ENCODE measurements at places on chromosomes 1 and 21. TPM values are rescaled to one million over a fixed set of nuclear protein-coding genes. Genes with fewer than 3 reads are reported as not detected.

Gene F5
- 5.7 TPM for polyA plus RNA-seq

DNA sequence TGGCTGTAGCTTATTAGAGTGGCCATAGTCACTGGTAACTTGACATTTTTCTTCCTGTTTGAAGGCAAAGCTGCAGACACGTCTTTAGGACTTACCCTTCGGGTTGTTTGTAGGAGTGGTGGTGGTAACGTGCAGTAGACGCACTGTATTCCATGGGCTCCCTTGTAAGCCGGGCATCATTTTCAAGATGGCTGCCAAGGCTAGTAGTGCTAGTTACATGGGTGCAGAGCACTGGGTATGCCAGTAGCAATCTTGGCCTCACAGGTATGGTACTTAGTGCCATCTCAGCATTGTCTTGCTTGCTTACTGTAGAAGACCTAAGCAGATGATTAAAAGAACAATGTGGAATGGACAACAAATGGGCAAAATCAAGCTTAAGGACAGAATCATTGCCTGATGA lies 1.9 kb downstream of the YBX1 start:
- DNase-seq: no peak

- no peak for DNase-seq
Measured at GRCh38 chr1:225440380-225441221, 12.8 kb upstream of the LBR start.

- DNase-seq: peak; percentile 8
Measured at GRCh38 chr1:157363660-157364140, 188.6 kb downstream of the FCRL5 start.

DNA sequence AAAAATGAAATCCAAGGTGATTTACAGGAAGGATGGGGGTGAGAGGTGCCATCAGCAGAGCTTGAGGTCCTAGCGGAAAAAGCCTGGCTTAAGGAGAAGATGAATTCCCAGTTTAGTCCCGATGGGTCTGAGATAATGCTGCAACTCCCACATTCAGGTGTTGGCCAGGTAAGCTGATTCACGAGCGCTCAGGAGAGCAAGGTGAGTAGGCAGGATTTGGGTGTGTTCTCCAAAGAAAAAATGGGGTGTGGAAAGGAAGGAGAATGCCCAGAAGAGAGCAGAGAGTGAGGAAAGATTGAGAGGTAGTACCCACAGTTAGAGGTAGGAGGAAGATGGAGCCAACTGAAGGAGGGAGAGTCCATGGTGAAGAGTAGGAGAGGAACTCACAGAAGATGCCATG lies 12.5 kb downstream of the RIMS3 start:
- DNase-seq: no peak

Gene HRNR
- 1.0 TPM for polyA plus RNA-seq

DNA sequence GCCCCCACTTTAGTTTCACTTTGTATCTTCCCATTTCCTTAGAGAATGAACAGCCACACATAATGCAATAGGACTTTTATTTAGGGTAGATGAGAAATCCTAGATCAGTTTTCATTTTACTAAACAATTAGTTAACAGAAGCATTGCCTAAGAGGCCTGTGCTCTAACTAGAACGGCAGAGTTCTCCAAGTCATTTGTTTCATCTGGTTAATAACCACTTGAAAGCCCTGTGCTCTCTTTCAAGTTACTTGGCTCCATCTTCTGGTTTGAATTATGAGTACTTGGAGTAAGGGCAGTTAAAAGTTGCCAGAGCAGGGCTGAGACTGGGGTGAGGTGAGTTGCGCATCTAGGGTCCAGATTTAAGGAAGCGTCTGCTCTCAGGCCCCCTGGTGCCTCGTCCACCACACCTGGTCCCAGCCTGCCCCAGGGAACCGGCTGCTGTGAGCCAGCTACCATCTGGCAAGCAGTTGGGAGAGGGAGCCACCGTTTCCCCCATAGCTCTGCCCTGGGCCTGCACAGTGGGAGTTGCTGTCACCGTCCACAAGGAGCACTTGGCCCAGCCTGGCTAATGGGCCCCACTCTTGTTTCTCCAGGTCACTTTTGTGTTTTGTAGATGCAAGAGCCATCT lies 18.1 kb upstream of the SLC44A3 start:
- DNase-seq: peak; percentile 64

Data from left kidney (tissue), 8 donors.